ENCODE measurements at places on chromosomes 4 and X.

DNA sequence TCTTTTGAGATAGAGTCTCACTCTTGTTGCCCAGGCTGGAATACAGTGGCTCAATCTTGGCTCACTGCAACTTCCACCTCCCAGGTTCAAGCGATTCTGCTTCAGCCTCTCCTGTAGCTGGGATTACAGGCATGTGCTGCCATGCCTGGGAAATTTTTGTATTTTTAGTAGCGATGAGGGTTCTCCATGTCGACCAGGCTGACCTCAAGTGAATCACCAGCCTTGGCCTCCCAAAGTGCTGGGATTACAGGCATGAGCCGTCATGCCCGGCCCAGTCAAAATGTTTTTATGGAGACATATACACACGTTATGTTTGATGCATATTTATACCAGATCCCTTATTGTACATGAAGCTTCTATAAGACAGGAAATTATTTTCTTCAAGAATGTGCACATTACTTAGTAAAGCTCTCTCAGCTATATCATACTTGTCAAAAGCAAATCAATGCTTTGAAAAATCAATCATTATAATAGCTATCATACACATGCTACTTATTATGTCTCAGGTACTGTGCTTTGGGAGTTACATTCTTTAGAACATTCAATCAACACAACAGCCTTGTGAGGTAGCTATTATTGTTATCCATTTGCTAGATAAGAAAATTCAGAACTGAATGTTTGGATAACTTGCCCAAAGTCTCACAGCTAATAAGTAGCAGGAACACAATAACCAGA is 269.2 kb downstream of the FSTL5 start:
- DNase-seq: no peak

- DNase-seq: no peak
Measured at GRCh38 chrX:936979-937769, 275.3 kb downstream of the CRLF2 start.

- DNase-seq: no peak
Measured at GRCh38 chr4:144499777-144500176, 146.2 kb upstream of the HHIP start.

GRCh38 chrX:56572975-56573374 is 9.5 kb downstream of the UBQLN2 start:
- DNase-seq: no peak

- DNase-seq: peak; percentile 5
Measured at GRCh38 chr4:61182915-61183314, 17.2 kb upstream of the ADGRL3 start.

DNA sequence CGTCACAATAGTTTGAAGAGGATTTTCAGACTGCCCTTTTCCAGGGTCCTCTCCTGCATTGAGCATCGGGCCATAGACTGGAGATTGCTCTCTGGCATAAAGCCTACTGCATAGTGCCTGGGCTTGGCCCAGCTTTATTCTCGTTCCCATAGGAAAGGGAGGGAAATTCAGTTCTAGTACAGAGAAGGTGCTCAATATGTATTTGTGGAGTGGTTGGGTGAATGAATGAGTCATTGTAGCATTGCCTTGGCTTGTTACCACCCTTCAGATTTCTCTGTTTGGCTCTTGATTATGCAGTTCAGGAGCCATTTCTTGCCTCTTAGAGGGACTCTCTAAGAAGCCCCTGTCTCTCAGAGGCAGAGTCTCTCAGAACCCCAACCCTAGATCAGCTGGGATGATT is 2.6 kb downstream of the TMEM35A start:
- no peak for DNase-seq

- DNase-seq: peak; percentile 28
Measured at GRCh38 chr4:139297001-139297410, 4.3 kb upstream of the NAA15 start.

GRCh38 chrX:10073671-10074070 is 83.1 kb upstream of the CLCN4 start:
- no peak for DNase-seq

DNA sequence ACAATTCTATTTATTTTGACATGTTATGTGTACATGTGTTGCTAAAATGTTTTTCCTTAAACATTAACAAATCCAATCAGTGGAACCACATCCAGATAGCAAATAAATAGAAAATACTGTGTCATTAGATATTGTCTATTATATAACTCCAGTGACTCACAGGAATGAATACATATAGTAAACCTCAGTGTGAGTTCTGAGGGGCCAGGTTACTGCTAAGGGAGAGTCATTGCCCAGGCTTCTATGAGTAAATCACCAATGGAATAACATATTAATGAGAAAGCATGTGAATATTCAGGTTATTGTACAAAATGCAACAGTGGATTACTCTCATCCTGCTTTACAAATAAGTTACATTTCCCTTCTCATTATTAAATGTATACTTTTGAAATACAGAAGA is 27.2 kb downstream of the TACR3 start:
- DNase-seq: no peak

GRCh38 chr4:116632269-116632668 is 453.1 kb downstream of the TRAM1L1 start:
- DNase-seq: no peak

DNA sequence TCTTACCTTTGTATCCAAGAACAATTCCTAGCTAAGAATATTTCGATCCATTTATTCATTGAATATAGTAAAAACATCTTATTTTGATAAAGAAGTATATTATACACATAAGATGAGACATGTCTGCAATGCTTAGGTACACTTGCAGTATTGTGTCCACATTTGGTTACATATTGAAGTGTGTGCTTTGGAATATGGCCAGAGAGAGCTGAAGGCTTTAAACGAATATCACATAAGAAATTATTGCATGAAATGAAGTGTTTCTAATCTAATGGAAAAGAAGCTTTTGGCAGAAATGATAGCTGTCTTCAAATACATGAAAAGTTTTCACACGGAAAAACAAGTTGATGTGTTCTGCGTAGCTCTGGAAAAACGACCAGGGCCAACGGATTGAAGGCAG is 516.1 kb upstream of the ZFP42 start:
- DNase-seq: no peak

- DNase-seq: peak; percentile 45
Measured at GRCh38 chr4:41645728-41646390, 102.7 kb downstream of the PHOX2B start.

DNA sequence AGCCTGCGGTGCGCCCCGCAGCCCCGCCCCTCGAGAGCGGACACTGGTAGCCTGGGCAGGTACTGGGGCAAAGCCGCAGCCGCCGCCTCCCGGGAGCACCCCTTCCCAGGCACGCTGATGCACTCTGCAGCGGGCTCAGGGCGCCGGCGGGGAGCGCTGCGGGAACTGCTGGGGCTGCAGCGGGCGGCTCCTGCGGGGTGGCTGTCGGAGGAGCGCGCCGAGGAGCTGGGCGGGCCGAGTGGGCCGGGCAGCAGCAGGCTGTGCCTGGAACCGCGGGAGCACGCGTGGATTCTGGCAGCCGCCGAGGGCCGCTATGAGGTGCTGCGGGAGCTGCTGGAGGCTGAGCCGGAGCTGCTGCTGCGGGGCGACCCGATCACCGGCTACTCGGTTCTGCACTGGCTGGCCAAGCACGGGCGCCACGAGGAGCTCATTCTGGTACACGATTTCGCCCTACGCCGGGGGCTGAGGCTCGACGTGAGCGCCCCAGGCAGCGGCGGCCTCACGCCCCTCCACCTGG is 401 bp downstream of the SOWAHD start:
- no peak for DNase-seq

GRCh38 chr4:68948044-68948743 is 3.4 kb downstream of the UGT2A3 start:
- no peak for DNase-seq

- no peak for DNase-seq
Measured at GRCh38 chr4:13174001-13174400, 310.1 kb downstream of the RAB28 start.

- no peak for DNase-seq
Measured at GRCh38 chrX:71632923-71633657, 14.8 kb upstream of the CXCR3 start.

DNA sequence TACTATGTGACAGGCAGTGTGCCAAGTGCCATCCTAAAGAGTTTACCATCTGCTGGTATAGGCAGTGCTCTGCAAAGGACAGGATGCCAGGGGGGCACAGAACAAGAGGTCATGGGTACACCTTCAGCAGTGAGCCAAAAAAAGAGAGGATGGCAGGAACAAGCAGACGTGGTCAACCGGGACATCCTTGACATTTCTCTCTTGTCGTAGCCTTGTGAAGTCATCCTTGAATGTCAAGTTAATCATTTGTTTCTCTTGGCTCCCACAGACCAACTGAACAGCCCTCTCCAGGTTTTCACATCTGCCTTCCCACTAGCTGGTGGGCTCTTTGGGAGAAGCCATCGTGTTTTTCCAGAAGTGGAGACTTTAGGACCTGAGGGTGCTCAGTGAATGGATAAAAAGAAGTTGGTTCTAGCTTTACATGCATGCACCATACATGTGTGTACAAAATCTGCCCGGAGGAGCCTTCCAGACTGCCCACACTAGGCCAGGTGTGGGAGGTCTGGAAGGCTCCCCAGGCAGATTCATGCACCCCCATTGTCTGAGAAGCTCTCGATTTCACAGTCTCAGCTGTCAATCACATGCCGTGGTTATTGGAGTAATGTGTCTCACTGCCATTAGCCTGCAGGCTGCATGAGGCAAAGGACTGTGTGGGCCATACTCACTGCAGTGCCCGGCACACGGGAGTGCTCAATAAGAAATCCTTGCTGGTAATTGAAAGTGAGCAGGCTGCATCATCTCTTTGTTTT is 16.4 kb downstream of the PNMA6F start:
- DNase-seq: no peak

DNA sequence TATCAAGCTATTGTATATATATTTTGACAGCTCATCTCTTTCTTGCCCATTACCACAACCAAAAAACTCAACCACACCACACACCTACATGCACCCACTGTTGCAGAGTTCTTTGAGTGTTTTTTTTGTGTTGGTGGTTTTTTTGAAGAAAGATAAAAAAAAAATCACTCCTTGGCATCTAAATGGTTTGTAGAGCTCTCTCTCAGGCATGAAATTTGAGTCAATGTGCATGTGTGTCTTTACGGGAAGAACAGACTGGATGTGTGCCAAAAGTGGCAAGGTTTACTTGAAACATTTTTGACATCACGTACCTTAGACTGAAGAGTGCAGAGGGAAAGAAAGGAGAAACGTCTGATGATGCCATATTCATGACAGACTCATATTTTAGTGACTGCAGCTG is 154.2 kb downstream of the FHIP1A start:
- DNase-seq: no peak

DNA sequence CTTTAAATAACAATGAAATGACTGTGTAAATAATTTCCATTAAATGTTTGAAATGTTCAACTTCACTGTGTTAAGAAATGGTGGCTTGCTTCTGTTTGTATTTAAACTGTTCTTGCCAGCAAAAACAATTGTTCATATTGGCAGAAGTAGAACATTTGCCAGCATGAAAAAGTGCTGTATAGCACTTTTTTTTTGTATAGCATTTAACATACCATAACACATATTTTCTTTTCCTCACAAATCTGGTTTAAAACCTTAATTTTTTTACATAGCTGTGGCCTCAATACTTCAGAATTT is 94.1 kb downstream of the COX18 start:
- DNase-seq: no peak

GRCh38 chr4:104593019-104593418 is 98.3 kb upstream of the CXXC4 start:
- DNase-seq: no peak

DNA sequence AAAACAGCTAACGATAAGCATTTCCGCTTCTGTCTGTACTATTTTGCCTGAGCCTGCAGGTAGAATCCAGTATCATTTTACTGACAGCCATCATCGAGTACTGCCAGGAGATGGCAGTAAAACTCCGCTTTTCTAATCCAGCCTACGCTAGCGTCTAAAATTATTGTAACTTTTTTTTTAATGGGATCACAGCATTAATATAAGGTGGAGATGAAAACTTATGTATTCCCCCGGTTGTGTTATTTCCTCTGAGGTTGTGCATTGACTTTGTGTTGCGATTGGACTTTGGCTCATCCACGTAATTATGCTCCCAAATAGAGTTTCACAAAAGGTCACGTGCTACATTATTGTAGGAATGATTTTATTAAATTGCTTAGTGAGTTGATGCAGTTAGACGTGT is 248.1 kb downstream of the C4orf33 start:
- peak; percentile 63 for DNase-seq

- no peak for DNase-seq
Measured at GRCh38 chr4:3856604-3857204, 90.5 kb downstream of the ADRA2C start.

GRCh38 chr4:156084373-156084772 is 130.7 kb upstream of the CTSO start:
- DNase-seq: no peak

GRCh38 chr4:94354474-94354896 is 11.8 kb upstream of the HPGDS start:
- DNase-seq: no peak

- DNase-seq: no peak
Measured at GRCh38 chrX:110954428-110955100, 141.4 kb upstream of the PAK3 start.

GRCh38 chr4:6290769-6291547 is 21.3 kb downstream of the WFS1 start:
- DNase-seq: no peak

GRCh38 chrX:70039758-70040157 is 10.0 kb downstream of the AWAT2 start:
- DNase-seq: no peak

Measured in suppressor macrophage treated with lipopolysaccharide for 4 hours (primary cell).